ENCODE measurements at places on chromosomes 13 and 19.

- no peak for DNase-seq
Observed at GRCh38 chr19:48444936-48445200, 915 bp upstream of the GRWD1 start.

DNA sequence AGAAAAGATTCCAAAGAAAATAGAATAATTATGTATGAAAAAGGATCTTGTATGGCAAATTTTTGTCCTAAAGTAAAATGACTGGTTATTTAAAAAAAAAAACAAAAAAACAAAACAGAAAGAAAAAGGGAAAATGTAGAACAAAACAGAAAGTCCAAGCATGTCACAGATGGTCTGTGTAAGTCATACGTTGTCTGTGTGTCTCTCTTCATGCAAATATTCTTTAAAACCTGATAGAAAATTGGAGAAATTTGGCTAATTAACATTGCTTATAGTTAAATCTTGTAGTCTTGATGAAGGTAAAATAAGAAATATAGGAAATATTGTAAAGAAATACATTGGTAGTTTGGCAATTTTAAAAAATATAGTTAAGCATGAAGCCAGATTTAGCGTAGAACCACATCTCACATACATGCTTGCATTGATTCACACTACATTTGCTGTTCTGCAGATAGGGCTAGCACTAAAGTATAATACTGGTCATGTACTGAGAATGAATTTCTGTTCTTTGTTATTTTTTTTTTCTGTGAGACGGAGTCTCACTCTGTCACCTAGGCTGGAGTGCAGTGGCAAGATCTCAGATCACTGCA lies 58.4 kb downstream of the SPRYD7 start:
- DNase-seq = no peak

DNA sequence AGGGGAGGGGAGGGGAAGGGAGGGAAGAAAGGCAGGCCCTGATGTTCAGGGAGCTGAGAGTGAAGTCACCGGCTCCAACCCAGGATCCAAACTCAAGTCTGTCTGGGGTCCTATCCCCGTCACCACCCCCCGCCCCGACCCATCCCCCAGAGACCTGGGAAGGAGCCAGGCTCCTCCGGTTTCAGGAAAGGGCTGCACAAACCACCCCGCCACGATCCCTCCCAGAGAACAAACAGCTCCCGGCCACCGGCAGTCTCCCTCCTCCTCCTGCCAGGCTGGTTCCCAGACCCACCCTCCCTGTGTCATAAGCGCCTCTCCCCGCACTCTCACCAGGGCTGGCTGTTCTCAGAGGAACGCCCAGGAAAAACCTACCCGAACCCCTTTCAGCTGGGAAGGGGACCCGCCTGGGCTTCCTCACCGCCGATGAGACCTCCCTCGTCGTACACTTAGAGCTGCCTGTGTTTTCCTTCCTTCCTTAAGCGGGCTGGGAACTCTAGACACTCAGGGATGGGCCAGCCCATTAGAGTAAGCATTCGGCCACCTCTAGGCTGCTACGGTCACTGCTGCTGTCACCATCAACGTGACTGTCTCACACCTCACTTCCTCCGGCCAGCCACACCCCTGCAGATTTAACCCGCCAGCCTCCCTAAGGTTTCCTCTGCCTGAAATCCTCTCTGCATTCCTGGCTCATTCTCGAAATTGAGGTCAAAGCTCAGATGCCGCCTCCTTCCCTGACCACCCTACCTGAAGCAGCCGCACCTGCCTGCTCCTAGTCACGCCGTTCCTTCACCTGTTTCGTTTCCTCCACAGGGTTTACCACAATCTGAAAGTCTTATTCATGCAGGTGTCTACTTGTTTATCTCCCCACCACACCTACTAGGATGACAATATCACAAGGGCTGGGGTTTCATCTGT lies 6.3 kb upstream of the RDH13 start:
- DNase-seq = no peak

- peak; percentile 31 for DNase-seq
Observed at GRCh38 chr19:35030257-35031071, at the start of gene SCN1B. SCN1B (plus strand) TSS chr19:35030470; CDS start chr19:35030821, 351 bp downstream.

DNA sequence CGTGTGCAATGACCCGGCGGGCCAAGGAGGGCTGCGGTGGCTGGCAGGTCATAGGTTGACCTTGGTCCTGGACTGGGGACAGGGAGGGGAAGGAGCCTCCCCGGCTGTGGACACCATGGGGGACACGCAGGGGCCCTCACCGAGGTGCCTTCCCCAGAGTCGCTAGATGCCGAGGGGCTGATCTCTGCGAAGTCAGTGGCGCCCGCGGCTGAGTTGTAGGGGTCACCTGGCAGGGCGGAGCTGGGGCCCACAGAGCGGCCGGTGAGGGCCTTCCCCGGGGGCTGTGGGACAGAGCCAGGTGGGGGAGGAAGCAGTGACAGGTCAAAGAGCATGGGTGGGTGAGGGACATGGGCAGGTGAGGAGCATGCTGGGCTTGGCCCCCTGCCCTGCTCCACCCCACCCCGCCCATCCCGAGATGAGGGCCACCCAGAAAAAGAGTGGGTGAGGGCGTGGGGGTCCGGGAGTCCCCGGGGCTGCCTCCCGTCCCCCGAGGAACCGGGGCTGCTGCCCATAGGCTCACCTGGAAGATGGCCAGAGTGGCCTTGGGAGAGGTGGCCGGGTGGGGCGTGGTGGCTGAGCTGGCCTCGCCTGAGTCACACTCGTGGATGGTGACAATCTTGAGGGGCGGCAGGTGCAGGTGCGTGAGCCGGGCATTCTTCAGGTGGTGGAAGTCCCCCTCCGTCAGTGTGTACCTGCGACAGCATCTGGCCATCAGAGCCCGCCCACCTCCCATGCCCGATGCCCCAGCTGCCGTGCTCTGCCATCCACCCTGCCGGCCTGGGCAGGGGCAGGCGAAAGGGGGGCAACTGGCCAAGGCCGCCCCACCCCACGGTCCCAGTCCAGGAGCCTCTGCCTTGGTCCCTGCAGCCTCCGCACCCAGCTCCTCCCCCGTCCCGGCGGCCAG lies 3.5 kb downstream of the CBARP start:
- DNase-seq = no peak

DNA sequence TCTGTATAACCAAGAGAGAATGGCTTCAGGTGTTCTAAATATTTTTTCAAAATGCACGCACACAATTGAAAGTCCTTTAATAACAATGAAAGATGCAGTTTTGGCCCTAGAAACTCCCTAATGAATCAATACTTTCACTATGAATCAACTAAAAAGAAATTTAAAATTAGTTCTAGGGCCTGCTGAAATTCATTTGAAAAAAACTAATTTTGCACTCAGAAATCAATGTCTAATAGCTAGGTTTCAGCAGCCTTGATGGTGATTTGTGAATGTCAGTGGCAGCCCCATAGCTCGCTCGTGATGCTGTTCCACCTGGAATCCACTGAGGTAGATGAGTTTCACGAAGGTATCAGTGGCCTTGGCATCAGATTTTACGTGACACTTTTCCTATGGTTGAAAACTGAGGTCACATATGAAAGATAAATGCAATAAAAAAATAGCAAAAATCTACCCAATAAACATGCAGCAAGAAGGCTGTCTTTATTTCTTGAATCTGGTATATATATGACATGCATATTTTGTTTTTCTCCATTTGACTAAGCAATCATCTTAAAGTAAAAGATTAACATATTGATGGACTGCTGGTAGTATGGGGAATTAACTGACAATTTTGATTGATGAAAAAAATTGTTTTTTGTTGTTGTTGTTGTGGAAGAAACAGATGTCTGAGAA lies 141.0 kb downstream of the AKAP11 start:
- DNase-seq = no peak

DNA sequence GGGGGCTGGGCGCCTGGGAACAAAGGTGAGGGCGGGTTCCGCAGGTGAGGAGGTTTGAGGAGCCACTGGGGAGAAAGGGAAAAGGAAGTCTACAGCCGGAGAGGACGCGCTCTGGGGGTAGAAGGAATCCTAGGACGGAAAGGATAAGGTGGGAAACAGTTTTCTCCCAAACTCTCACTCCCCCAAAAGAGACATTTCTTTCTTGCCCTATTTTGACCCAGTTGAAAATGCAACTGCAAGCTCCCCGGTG lies 651 bp upstream of the POLR1D start:
- no peak for DNase-seq

- DNase-seq = no peak
Observed at GRCh38 chr19:45508861-45509691, 1.8 kb downstream of the VASP start.

DNA sequence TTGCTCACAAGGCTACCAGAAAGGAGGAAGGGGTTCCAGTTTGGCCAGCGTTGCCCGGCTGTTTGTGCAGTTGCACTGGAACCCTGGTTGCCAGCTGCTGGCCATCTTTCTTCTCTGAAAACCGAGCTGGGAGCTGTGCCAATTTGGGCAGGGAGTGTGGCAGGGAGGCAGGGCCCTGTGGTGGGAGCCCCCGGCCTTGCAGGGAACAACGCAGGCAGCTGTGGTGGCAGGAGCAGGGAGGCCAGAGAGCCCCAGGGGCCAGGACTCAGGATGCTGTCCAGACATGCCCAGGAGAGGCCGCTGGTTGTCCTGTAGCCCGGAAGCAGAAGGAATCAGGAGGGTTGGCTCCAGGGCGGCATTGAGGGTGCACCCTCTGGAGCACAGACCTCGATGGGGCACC lies 4.8 kb downstream of the KMT5C start:
- DNase-seq = no peak

DNA sequence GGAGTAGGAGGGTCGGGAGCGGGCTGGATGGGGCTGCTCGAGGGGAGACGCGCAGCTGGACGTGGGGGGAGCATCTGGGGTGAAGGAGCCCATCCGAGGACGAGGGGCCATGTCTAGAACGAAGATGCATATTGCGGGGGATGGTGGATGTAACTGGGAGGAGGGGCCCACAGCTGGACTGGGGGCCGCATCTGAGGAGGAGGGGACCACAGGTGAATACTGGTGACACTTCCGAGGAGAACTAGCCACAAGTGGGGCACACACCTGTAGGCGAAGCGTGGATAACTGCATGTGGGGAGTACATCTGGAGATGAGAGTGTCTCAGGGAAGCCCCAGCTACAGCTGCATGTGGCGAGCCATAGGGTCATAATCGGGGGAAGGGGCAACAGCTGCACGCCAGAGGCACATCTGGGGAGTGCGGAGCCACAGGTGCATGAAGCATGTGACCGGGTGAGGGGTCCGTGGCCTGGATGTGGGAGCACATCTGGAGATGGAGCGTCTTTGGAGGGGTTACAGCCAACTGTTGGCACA lies 402 bp downstream of the ZSWIM9 start:
- no peak for DNase-seq

DNA sequence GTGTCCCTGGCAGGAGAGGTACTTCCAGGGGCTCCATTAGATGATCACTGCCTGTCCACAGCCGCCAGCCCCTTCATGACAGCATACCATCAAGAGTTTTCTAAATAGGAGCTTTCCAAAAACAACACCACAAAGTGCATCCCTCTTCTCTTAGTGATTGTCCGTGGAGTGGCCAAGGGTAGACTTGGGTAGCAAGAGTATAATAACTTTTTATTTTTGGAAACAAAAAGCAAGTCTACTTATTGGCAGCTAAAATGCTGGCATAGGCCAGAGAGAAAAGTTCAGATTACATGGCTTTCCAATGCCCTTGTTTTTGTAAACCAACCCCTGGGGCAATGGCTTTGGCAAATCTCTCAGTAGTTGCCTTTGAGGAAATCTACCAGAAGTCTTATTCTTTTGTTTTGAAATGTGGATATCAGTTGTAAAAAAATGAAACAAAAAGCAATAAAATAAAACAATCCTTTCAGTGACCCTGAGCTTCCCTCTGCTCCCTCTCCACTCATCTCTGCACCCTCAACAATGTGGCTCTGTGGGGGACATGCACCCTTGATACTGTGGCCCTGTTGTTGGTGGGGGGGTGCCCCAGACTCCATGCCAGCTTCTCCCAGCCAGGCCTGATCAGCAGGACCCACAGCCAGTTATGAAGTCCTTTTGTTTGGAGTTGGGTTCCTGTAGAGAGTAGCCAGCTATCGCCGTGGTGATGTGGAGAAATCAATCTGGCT lies 294.1 kb downstream of the DLEU7 start:
- DNase-seq = no peak

DNA sequence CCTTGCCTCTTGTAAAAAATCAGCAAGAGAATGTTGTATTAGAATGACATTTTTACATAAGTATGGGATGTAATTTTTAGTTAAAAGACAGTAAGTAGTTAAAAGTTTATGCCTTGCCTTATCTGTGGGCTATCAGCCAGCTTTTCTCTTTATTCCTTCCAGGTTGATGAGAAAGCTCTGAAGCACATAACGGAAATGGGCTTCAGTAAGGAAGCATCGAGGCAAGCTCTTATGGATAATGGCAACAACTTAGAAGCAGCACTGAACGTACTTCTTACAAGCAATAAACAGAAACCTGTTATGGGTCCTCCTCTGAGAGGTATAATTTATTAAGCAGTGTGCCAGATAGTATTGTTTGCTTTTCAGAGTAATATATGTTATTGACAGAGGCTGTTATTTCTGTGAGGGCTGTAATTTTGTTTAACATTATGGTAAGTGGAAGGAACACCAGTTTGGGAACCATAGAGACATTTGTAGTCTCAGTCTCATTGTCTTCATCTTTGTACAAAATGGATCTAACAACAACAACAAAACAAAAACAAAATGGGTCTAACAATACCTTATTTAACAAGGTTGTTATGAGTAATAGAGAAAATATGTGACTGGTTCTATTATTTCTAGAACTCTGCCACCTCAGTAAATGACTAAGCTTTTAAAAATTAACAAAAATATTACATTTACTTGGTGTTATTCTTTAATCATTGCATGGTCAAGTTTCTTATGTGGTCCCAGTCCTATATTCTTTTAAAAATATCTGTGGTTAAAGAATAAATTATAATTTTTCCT lies 112.8 kb downstream of the TDRD3 start:
- no peak for DNase-seq

DNA sequence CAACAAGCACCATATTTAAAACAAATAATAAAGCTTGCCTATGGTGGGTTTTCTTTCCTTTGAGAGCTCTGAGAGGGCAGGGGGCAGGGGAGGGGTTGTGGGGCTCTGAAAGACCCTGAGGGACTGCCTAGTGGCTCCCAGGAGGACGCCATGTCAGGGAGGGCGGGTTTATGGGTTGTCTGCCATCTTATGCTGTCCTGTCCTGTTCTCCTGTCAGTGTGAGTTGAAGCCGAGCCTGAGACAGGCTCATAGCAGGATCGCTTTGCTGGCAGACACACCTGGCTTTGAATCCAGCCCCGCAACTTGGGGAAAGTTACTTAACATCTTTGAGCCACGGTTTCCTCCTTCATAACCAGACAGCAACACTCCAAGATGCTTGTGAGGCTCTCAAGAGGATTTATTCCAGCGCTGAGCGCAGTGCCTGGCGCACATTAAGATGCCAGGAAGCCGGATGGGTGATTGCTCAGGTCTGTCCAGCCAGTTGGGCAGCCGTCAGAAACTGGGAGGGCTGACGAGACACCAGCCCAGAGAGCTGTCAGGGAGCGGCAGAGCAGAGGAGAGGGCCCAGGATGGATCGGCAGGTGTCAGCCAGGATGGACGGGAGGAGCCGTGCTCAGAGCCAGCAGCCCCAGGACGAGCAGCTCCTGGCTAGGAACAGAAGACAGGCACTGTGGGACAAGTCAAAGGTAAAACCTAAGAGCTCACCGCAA lies 36.8 kb upstream of the C1QTNF9 start:
- DNase-seq = no peak

GRCh38 chr13:102933122-102933521 lies 87.3 kb downstream of the ERCC5 start:
- DNase-seq = no peak
